ENCODE measurements at places on chromosomes 5 and 9.

DNA sequence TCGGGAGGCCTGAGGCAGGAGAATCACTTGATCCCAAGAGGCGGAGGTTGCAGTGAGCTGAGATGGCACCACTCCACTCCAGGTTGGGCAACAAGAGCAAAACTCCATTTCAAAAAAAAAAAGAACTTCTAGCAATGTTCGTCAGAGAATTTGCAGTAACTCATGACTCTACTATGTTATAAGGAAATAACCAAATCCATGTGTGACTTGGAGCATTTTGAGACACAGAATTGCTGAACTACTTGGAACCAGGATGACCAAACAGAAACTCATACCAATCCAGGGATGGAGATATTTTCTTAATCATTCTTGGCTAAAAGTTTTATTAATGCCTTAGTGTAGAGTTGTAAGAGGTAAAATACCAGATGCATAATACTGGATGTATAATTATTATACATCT lies 99.9 kb upstream of the BNC2 start:
- DNase-seq = no peak

DNA sequence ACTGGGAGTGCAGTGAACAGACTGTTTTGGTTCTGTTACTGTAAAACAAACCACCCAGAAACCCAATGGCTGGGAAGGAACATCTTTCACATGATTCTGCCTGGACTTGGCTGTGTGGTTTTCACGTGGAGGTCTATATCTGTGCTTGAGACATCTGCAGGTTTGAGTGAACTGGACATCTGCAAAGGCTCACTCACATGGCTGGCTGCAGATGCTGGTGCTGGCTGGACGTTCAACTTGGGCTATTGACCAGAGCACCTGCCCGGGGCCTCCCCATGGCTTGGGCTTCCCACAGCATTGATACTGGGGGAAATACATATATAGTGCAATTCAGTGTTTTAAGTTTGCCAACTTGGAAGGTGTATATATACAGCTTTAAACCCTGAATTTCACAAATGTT lies 6.8 kb downstream of the CTSL start:
- DNase-seq = no peak

GRCh38 chr9:947985-948384 lies 28.5 kb upstream of the DMRT3 start:
- no peak for DNase-seq

DNA sequence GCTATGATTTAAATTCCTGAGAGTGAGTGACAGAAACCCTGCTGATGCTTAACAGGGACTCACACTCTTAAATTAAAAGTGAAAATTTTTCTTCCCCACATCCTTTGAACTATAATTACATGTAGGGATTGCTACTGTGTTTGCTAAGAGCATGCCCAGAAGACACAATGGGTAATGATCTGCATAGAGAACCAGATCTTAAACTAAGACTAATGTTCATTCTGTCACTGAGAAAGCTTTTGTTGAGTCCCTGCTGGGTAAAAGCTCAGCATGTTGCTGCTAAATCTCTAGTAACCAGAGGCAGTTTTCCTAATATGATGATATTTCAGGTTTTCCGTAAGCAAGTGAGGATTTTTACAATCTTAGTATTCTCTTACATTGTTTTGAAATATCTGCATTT lies 424.8 kb upstream of the SMC2 start:
- no peak for DNase-seq

- DNase-seq = no peak
Measured at GRCh38 chr9:27129221-27129620, 20.2 kb downstream of the TEK start.

- no peak for DNase-seq
Measured at GRCh38 chr5:569868-570361, 42.2 kb upstream of the CEP72 start.

DNA sequence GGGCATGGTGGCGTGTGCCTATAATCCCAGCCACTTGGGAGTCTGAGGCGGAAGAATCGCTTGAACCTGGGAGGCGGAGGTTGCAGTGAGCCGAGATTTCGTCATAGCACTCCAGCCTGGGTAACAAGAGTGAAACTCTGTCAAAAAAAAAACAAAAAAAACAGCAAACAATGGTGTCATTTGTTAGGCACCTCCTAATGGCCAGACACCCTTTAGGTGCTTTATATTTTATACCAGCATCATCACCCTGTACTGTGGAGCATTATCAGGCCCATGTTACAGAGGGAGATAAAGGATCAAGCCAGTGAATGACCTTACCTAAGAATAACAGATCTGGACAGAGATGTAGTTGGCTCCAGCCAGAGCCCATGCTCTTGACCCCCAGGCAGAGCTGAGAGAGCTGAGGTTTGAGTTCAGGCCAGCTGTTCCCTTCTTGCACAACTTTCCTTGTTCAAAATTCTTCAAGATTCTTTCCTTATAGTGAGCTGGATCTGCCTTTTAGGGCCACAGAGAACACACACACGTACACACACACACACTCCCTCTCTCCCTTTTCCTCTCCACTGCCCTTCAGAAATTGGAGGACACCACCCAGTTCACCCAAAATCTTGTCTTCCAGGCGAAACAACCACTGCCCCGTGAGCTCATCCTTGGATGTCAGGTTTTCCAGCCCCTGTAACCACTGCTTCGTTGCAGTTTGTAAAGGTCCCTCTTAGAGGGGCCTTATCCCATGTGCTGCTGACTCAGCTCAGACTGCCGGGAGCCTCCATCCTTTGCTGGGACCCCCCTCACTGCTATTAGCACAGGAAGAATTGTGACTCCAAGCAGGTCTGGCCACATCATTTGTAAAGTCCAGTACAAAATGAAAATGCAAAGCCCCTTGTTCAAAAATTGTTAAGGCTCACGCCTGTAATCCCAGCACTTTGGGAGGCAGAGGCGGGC lies 10.4 kb upstream of the PTGES start:
- no peak for DNase-seq

Measured in activated CD4-positive, alpha-beta T cell treated with anti-CD3 and anti-CD28 coated beads, Interleukin-2, amount 50 U/mL, for 24 hours (primary cell).